ENCODE measurements at places on chromosomes 2 and 18.

DNA sequence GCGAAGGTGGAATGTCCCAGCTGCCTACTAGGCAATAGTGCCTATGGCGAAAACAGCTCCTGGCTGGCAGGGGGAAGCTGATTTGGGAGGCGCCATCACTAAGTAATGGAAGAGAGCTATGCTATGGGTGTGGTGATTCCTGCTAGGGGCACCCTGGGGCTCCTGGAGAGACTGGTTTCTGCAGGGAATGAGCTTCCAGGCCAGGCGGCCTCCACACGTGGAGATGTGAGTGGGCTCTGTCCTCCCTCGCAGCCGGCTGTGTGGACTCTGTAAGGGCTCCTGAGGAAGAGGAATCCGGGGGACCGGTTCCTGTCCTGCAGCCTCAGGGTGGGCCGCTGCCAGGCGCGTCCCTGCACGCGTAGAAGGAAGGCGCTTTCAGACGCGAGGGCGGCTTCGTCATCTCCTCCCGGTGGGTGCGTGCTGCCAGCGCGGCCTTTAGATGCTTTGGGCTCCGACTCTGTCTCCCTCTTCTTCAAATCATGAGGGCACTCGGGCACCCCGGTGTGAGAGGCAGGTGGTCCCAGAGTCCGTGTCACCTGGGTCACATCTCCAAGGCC, 55.5 kb upstream of the ANKRD62 start:
- DNase-seq = peak; percentile 15

DNA sequence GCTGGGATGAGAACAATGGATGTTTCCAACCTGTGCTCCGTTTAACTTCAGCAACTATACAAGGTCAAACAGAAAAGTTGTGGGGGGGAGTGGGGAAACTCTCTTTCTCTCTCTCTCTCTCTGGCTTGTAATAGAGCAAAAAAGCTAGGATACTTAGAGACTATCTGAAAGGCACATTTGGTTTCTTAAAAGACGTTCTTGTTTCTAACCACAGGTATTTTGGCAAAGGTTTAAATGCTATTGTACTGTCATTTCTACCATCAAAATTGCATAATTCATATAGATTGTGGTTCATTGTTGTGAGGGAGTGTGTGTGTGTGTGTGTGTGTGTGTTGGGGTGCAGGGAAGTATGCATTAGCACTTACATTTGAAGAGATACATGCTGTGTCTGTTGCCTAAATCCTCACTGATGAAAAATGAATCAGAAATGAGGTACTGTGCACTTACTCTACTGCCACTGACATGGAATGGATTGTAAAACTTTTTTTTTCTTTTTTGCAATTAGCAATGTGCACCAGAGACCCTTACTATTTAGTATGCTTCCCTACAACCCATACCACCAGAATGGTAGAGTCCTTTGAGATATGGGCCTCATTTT, 841.0 kb upstream of the PIK3C3 start:
- no peak for DNase-seq

DNA sequence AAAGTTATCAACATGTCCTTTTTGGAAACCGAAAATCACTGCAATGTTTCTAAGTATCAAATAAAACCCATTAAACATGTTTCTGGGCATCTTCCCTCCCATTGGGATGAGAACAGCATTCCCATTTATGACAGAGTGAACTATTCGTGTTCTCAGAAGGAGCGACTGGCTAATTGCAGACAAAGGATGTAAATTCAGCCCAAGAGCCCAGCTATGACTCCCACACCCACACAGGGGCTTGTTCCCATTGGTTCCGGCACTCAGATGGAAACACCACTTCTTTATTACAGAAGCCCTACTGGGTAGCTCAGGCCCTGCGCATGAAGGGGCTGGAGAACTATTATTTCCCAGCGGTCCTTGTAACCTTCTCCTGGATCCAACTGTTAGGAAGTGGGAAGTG, 16.6 kb upstream of the NPAS2 start:
- no peak for DNase-seq

GRCh38 chr18:62281684-62282083, 43.4 kb upstream of the TNFRSF11A start:
- DNase-seq = no peak

DNA sequence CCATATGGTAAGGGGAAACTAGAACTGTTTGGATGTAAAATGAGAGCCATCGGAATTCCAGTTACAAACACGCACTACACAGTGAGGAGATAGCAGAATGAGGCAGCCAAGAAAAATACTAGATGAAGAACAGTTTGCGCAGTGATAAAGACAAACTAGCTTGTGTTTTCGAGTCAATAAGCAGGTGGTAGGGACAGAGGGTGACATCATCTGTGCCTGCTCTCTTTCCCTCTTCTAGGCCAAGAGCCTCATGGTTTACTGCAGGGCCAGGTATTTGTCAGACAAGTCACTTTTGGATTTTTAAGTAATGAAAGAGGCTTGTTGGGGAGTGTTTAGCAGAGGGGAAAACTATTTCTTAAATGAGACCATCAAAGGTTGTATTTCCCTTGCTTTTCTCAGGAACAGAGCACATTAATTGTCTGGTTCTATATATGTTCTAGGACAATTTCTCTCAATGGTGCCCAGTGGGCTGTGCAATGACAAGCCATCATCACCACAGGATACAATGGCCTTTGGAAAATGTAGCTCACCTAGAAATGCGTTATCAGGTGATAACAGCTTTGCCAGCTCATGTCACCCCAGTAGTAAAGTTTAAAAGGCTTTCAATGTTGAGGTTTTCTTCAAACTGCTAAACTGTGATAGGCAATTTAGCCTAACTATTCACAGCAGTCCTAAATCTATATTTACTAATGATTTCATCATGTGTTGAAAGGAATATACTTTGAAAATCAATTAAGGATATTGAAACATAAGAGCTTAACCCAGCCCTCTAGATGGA, 1210.3 kb upstream of the ZEB2 start:
- no peak for DNase-seq

- no peak for DNase-seq
Observed at GRCh38 chr18:79000997-79001396, 21.4 kb downstream of the SALL3 start.

DNA sequence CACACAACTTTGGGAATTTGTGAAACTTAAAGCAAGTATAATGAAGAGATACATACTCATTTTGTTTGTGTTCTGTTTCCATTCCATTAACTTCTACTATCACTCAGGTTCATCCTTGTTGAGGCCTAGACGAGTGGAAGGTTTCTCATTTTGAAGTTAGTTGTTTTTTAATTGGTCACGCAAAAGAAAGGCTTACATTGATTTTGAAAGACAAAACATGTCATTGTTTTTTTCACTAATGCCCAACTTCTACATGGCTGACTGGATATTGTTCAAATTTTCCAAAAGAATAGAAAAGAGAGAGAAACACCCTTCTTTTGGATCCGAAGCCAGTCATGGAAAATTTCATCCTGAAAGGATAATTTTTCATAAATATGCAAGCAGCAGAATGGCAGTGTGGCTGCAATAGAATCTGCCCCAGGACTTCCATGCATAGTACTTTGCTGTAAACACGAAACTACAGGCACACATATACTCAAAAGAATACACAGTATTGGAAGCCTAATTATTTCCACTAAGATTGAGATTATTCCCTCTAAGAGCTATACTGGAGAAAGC, 27.4 kb downstream of the PRKCE start:
- no peak for DNase-seq
